ENCODE measurements at places on chromosomes 2 and 18.
A peak's percentile ranks its signal among the peaks of the same experiment; 100 is the strongest.

GRCh38 chr18:9914584-9915290 is 921 bp downstream of the VAPA start:
- peak; percentile 14 for DNase-seq

DNA sequence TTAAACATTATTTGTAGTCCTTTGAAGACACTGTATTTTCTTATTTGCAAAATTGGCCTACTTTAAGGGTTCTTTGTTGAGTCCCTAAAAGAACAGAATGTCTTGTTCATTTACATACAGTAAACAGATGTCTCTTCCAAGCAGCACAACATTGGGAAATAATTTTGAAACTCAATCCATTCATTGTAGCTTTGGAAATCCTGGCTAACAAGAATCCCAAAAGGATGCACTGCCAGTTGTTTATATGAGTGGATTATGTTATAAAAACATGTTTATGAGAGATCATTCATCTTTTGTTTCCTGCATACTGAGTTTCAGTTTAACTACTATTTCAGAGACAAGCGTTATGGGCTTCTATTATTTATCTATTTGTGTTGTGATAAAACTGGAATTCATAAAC is 499.3 kb downstream of the PID1 start:
- DNase-seq, result no peak

DNA sequence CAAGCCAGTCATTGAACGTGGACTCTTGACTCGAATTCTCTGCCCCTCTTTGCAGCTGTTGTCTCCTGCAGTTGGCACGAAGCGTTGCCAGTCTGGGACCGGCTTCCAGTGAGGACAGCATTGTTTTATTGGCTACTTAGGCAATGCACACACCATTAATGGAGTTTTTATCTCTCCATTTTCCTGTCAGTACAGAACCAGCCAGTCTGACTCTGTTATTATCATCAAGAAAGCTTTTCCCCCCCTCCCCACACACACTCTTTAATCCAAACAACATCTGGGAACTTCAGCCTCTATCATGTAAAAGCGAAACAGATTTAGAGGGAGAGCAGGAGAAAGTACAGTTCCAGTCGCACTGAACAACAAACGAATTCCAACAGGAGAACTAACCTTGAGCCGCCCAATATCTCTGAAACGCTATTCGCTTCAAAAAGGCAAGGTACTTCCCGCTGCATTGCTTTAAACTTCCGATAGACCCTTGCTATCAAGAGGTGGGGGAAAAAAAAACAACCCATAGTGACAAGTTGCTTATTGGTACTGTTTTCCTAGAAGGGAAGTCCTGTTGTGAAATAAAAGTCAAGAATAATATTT is 38.2 kb downstream of the ACVR1 start:
- peak; percentile 36 for DNase-seq

- DNase-seq, result no peak
Observed at GRCh38 chr18:63284827-63285733, 34.5 kb downstream of the BCL2 start.

GRCh38 chr2:239365071-239365781 is 35.6 kb downstream of the HDAC4 start:
- no peak for DNase-seq

DNA sequence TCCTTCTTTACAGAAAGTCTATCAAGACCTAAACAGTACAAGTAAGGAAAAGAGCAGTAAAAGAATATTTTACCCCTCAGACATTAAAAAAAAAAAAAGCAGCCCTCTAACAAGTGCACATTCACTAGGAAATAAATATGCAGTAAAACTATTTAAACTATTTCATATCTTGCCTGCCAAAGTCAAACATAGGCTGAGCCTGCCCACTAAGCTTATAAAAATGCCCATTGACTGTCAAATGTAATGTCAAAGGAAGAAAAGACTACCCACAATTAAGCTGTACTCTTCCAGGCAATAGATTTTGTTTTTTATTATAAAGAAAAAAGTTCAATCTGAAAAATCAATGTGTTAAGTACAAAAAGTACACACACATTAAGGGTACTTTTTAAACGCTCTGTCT is 11.8 kb downstream of the ALS2 start:
- no peak for DNase-seq

DNA sequence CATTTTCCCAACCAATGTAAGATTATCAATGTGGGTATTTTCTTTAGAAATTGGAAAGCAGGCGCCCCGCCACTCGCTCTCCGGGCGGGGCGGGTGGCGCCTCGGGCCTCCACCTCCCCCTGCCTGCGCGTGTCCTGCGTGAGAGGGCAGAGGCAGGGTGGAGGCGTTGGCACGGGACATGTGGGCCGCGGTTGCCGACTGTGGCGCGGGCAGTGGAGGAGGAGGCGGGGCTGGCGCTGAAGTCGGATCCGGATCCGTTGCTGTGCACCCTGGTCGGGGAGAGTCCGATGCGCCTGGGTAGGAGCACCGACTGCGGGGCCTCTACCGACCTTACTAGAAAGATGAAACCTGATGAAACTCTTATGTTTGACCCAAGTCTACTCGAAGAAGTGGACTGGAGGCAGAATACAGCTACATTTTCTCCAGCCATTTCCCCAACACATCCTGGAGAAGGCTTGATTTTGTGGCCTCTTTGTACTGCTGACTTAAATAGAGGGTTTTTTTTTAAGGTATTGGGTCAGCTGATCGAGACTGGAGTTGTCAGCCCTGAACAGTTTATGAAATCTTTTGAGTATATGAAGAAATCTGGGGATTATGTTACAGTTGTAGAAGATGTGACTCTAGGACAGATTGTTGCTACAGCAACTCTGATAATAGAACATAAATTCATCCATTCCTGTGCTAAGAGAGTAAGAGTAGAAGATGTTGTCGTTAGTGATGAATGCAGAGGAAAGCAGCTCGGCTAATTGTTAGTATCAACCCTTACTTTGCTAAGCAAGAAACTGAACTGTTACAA is 37.9 kb downstream of the PMS1 start:
- DNase-seq, result no peak

- peak; percentile 56 for DNase-seq
Observed at GRCh38 chr18:10010611-10011015, 96.8 kb downstream of the VAPA start.

- no peak for DNase-seq
Observed at GRCh38 chr2:84900971-84901370, 4.5 kb upstream of the TMSB10 start.

Measured in hippocampal formation (tissue), 2 donors.